ENCODE measurements at places on chromosomes 5 and 9.

DNA sequence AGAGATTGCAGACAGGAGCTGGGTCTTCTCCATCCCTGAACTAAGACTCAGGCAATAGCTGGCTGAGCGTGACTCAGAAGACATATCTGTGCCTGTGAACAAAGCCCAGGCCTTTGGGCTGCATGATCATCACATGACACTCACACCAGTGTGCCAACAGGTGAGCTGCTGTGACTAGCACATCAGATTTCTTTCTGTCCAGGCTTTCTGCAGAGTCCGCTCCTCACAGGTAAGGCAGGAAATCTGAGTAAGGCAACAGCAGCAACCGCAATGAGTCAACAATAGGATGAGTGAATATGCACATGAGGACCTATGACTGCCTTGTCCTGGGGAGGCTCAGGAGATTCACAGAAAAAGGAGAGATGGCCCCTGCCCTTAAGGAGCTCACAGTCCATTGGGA is 293.6 kb downstream of the ACTL7B start:
- DNase-seq = no peak

GRCh38 chr5:78610163-78610583 is 38.4 kb downstream of the LHFPL2 start:
- no peak for DNase-seq

- DNase-seq = no peak
These were observed 557.0 kb downstream of the TLE1 start for GRCh38 chr9:81132318-81132717.

DNA sequence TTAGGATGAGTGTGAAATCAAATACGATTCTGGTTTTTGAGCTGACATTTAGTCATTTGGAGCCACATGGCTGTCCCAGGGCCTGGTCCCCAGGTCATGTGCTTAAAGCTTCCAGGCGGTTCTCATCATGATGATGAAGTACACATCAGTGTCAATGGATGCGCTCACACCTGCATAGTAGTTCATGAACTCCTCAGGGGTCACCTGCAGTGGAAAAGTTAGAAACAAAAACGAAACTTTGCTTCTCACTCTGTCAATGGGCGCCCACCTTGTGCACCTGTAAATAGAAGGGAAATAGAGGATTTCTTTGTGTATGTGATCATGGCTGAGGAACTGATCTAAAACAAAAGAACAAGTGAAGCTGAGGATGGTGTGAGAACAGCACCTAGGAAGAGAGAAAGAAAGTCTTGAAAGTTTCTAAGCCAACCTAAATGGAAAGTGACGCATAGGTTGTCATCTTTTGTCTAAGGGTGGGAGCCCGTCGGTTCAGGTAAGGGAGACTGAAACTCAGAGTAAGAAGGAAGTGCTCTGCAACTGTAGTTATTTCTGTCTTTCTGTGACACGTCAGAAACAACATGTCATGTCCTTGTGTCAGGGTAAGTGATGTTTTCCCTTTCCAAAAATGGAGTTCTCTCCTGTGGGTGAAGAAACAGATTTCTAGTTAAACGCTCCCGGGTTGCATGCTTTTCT is 33.8 kb downstream of the CAPSL start:
- DNase-seq = no peak

- DNase-seq = no peak
These were observed 18.4 kb upstream of the ADRA1B start for GRCh38 chr5:159897786-159898393.

DNA sequence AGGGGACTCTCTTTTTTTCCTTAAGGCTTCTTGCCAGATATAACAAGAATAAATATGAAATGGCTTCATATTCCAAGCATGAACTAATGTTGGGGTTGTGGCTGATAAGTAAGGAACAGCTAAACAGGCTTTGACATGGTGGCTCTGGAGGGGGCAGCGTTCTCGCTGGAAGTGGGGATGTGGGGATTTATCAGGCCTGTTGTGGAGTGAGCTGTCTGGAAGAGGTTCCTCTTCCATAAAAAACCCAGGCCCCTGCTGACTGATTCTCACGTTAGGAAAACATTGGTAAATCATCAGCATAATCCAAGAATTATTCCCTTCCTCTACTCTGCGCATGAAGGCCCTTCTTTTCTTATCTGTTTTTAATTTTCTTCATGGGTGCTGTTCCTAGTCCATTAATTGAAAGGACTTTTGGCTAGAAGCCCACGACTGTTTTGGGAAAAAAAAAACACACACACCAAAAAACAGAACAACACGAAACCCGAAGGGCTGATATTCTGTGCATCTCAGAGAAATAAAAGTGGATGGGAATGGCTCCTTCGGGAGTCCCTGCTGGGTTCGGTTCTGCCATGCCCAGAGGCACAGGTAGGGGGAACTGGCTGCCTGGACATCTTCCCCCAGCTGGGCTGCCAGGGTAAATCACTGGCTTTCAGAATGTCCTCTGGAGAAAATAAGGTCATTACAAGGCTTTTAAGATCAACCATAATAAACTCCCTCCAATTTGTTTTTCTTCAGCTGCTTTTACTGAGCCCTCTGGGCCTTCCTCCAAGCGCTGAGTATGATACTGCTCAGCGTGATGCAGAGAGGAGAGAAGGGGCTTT is 297.0 kb downstream of the SLIT3 start:
- DNase-seq = no peak

DNA sequence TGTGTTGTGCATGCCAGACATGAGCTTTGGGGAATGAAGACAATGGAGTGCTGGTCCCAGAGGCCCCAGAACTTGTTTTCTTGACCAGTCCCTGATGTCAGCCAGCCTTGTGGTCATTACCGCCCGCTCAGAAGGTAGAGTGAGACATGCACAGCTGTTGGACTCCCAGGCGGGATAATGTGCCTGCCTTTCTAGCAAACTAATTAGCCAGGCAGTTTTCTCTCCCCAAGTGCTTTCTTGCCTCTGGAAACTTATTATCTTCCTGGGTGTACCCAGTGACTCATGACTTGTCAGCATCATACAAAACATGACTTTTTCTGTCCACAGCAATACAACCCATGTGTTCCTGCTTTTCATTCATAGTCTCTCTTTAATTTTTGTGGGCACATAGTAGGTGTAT is 131.1 kb downstream of the RMI1 start:
- no peak for DNase-seq

GRCh38 chr5:88883836-88884607 is 1.0 kb upstream of the MEF2C start:
- DNase-seq = no peak

- no peak for DNase-seq
These were observed 910 bp upstream of the GARNL3 start for GRCh38 chr9:127263664-127264063.

DNA sequence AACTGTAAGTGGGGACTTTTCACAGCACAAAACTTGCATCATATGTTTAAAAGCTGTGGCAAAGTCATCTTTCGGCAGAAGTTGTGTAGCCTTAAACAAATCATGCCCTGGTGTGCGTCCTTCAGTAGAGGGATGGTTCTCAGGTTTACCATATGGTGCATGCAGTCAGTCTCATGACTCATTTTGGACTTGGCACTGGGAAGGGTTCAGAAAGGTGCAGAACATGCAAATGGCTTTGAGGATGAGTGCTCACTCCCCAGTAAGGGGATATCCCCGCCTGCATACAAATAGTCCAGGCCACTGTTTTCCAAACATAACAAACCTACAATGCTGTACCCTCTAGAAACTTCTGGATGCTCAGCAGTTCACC is 260.3 kb downstream of the NDUFS4 start:
- no peak for DNase-seq

GRCh38 chr5:96968614-96969013 is 32.7 kb downstream of the LNPEP start:
- DNase-seq = no peak

DNA sequence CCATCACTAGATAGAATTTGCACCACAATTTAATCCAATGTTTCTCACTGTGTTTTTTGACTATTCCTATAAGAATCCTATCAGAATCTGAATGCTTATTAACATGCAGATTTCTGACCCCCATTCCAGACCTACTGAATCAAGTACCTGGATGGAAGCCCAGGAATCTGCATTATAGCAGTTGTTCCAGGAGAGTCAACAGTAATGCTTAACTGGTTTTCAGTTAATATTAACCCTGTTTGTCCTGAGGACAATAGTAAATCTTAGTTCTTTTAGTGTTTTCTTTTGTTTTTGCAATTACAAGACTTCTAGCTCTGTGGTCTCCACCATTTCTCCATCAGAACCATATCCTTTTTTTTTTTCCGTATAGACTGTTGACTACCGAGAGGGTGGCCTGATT is 168.2 kb downstream of the SREK1 start:
- no peak for DNase-seq

GRCh38 chr9:4139196-4139595 is 160.7 kb downstream of the GLIS3 start:
- DNase-seq = no peak

DNA sequence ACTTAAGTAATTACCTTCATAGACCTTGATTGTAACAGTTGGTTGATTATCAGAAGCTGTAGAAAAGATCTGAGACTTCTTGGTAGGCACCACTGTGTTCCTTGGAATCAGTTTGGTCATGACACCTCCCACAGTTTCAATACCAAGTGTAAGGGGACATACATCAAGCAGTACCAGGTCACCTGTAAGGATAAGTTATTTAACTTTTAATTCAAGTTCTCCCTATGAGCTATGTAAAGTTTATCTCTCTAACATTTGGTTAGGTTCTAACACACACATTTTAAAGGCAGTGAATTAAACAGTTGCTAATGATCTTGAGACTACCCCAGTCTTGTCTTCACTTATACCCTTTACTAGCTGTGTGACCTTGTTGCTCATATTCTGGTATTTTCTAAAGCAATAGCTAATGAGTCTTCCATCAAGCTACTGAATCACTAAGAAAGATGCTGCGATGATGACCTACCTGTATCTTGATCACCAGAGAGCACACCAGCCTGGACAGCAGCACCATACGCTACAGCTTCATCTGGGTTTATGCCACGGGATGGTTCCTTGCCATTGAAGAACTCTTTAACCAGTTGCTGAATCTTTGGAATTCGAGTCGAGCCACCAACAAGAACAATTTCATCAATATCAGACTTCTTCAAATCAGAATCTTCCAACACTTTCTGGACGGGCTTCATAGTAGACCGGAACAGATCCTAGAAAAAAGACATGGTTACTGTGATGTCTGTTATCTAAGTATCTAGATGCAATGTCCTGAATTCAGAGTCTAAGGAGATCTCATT is 2.8 kb downstream of the HSPA5 start:
- no peak for DNase-seq

- DNase-seq = no peak
These were observed 31.7 kb downstream of the ZDHHC21 start for GRCh38 chr9:14661421-14662059.

- no peak for DNase-seq
These were observed 6.8 kb downstream of the OBP2A start for GRCh38 chr9:135552698-135553171.

DNA sequence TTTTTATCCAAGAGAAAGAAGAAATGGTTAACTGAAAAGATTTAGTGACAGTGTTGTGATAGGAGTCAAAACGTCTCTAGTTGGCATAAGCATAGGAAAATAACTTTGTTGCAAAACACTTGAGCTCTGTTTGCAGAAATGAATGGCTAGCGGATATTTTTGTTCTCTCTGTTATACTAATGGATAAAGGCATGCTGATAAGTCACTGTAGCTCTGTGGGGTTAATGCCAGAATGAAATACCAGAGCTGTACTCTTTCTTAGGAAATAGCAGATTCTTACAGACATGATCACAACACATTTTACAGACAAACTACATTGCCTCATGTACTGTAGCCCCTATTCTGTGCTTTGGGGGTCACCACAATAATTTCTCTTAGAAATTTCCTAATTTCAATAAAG is 202.8 kb downstream of the DMRTA1 start:
- DNase-seq = no peak
